ENCODE measurements at places on chromosomes 5 and 9.
A peak's percentile ranks its signal among the peaks of the same experiment; 100 is the strongest.

DNA sequence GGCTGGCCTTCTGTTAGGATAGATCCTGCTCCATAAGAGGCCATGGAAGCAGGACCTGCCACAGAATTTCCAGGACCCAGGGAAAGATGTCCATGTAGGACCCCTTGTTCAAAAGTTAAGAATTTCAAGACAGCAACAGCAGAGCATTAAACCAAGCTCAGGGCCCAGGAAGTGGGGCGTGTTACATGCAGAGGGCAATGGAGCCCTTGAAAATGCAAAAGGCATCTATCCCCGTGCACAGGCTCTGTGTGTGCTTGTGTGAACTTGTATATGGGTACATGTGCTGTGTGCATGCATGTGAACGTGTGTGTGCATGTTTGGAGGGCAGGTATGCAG is 14.4 kb upstream of the NKD2 start:
- DNase-seq, result no peak

GRCh38 chr5:93607367-93608258 is 24.6 kb downstream of the NR2F1 start:
- DNase-seq, result peak; percentile 93

DNA sequence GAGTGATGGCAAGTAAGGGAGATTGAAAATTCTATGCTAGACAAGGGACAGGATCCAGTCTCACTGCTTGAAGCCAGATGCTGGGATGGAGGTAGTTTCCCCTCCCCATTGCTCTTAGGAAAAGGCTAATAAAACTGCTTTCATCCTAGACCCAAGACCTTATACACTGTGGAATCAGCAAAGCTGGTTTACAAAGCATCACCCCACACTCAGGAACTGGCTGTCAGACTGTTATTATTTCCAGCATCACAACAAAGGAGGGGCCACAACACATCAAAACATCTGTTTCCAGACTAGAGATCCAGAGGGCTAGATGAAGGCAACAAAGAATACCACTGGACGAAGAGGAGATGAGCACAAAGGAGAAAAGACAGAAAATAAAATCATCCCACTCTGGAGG is 364.6 kb upstream of the PTGER4 start:
- DNase-seq, result no peak

GRCh38 chr5:77849308-77849900 is 73.3 kb upstream of the TBCA start:
- no peak for DNase-seq

DNA sequence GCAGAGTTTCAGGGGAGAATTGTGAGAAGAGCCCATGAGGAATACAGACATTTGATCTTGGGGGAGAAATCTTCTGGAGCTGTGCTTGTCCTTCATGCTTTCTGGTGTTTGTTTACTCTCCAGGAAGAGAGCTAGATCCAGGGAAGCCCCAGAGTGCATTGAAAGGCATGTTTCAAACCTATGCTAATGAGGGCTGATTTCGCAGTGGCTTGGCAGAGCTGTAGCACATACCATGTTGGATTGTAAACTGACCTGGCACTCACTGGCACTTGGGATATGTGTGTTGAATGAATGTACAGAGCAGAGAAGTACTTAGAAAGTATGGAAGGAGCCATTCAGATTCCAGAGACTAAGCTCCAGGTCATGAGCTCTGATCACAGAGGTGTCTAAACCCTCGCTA is 30.9 kb downstream of the TNFSF8 start:
- no peak for DNase-seq

GRCh38 chr5:122723606-122724352 is 51.1 kb upstream of the SNX2 start:
- peak; percentile 60 for DNase-seq

DNA sequence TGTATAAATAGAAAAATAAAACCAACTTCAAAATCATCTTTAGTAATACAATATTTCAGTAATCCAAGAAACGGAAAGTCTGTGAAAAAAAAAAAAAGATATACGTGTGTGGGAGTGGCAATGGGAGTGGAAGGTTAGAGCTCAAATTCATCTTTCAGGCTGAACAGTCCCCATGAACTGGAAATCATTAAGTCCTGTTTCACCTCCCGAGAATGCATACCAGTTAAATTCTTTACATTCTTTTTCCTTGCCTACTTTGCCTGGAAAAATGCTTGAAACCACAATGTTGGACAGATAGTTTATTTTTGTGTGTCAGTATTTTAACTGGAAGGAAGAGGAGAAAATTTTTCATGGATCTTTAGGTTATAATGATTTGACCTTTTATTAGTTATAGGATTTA is 166.8 kb downstream of the MUSK start:
- peak; percentile 34 for DNase-seq

GRCh38 chr5:174612686-174613085 is 111.7 kb upstream of the MSX2 start:
- DNase-seq, result peak; percentile 47

GRCh38 chr9:111627260-111627963 is 3.7 kb upstream of the DNAJC25 start:
- DNase-seq, result no peak

DNA sequence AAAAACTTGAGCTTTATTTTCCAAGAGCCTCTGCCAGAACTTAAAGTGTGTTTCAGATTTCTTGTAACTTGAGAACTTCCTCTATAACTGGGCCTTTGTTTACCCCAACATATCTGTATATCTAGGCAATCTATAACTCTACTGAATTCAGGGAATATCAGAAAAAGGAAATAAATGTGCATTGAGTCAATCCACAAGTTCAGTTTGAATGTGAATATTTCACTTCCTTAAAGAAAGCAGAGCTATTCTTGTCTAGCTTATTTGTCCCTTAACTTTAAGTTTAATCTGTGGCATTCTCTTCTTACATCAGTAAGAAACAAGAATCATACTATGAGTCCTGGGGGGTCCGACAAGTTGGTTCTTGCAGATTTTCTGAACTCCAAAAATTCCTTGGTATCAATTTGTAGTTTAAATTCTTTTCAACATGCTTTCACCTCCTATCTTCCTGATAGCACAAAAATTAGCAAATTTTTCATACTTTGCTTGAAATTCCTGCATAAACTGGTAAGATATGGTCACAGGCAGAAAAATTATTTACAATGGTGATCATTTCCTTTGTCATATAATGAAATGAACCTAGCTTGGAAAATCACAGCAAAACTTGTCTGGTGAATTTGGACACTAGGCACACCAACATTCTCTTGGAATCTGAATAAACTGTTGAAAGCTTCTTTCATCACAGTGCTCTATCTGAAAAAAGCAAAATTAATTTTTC is 19.8 kb upstream of the ITGA1 start:
- DNase-seq, result no peak

GRCh38 chr9:135403733-135404450 is 75.7 kb upstream of the PPP1R26 start:
- DNase-seq, result no peak

DNA sequence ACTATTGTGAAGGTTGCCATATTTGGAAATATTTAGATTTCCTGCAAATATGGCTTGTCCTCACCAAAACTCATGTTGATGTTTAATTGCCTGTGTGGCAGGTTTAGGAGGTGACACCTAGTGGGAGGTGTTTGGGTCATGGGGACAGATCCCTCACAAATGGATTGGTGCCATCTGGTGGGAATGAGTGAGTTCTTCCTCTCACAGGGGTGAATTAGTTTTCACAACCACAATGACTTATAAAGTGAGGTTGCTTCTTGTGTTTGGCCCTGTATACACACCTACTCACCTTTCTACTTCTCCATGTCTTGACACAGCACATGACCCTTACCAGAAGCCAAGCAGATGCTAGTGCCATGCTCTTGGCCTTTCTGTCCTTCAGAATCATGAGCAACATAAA is 41.1 kb downstream of the ISOC1 start:
- peak; percentile 74 for DNase-seq

DNA sequence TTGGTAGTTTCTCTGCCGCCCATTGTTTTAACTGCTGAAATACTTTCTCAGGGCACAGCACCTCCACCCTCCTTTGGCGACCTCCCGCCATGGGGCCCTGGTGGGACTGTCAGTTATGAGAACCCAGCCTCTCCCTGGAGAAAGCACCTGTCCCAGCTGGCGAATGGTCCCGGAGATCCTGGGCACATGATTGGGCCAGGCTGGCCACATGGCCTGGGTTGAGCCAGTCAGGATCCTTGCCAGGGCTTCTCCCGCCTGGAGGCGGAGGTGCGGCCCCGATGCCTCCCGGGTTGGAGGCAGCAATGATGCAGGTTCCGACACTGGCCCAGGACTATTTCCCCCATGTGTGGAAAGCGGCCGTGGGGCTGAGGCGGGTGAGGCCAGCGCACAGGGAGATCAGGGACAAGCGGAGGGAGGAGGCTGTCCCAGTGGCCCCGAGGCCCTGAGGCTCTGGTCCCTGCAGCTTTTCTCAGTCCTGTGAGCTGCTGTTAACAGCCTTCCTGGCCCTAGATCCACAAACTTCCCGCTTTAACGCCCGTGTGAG is 13.6 kb downstream of the UNC5A start:
- DNase-seq, result no peak

DNA sequence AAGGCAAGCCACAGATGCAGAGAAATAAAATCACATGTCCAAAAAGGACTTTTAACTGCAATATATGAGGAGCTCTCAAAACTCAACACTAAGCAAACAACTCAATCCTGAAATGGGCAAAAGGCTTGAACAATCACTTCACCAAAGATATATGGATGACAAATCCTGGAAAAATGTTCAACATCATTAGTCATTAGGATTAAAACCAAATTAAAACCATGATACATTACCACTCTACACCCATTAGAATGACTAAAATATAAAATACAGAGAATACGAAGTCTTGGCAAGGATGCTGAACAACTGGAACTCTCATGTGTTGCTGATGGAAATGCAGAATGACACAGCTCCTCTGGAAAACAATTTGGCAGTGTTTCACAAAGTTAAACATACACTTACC is 277.4 kb downstream of the TLE1 start:
- no peak for DNase-seq

GRCh38 chr5:17444496-17444895 is 53.5 kb upstream of the TAF11L2 start:
- DNase-seq, result no peak

DNA sequence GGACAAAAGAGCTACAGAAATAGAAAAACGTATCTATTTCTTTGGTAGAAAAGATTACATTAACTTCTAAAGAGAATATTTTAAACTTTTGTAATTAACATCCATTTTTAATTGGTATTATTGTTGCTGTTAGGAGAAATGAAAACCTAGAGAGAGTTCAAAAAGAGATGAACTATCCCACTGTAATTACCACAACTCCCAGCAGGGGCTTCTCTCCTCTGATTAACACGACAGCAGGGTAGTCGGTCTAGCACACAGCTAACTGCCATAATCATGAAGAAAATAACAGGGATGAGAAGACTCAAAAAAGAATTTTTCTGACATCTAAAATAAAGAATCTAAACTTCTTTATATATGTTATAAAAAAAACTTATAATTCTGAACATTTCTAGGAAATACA is 86.2 kb upstream of the CDH9 start:
- peak; percentile 51 for DNase-seq

- no peak for DNase-seq
Measured at GRCh38 chr5:128220841-128221240, 137.3 kb downstream of the SLC12A2 start.

All from mesendoderm (in vitro differentiated cells).